ENCODE measurements at places on chromosomes 2 and 18. TPM values are rescaled to one million over a fixed set of nuclear protein-coding genes. Genes with fewer than 3 reads are reported as not detected.

The FAM110C gene
- total RNA-seq, result not detected

The PLGLB1 gene
- 0.36 TPM for total RNA-seq

The GPR75 gene
- 1.1 TPM for total RNA-seq

The PDCD1 gene
- total RNA-seq, result not detected

The IL18R1 gene
- 0.10 TPM for total RNA-seq

The DSC3 gene
- under 0.01 TPM for total RNA-seq

The IL36G gene
- 0.24 TPM for total RNA-seq
